CD4-positive, alpha-beta T cell treated with Interleukin-15 for 1 hour (primary cell): ENCODE measurements at places on chromosomes 6 and 20.

DNA sequence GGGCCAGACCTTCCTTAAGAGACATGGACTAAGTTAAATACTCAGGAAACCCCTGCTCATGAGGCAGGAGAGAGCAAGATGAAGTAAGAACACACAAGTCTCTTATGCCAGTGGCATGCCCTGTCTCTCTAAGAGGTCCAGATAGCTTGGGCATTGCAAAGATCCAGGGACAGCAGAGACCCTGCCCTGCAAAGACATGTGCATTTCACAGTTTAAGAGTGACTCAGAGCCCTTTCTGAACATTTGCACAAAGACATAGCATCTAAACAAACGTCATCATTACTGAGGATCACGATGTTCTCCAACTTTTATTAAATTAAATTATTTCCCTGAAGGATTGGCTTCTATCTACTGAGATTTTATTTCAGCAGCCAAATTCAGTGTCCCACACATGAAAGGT lies 230.5 kb upstream of the RIN2 start:
- no peak for DNase-seq

DNA sequence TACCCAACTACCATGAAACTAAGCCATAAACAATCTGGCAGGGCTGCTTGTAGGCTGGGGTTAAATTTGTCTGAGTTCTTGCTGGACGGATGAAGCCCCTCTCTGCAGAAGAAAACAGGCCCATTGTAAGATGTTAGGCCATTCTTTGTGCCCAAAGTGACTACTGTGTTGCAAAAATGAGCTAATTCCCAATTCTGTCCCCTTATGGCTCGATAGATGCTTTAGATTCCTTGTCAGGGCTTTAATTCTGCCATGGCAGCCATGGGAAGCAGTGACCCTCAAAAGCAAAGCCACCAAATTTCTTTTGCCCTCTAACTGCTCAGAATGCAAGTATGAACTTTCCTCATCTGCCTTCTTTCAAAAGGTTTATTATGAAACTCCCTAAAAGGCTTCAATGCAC lies 45.2 kb downstream of the LAMA4 start:
- no peak for DNase-seq

DNA sequence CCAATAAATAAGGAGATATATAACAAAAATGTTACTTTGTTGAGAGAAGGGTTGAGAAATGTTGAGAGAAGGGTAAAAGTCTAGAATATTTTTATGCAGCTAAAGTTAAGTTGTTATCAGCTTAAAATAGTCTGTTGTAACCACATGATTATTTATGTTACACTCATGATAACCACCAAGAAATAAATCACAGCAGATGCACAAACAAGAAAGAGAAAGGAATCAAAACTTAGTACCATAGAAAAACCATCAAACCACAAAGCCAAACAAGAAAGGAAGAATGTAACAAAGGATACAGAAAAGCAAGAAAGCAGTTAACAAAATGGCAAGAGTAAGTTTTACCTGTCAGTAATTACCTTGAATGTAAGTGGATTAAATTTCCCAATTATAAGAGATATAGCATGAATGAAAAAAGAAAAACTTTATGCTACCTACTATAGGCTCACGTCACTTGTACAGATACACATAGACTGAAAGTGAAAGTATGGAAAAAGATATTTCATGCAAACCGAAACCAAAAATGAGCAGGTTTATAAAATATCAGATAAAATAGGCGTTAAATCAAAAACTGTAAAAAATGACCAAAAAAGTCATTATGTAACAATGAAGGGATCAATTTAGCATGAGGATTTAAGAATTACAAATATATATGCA lies 93.6 kb downstream of the STXBP5 start:
- no peak for DNase-seq

GRCh38 chr20:63946986-63947637 lies 9.1 kb downstream of the UCKL1 start:
- no peak for DNase-seq

DNA sequence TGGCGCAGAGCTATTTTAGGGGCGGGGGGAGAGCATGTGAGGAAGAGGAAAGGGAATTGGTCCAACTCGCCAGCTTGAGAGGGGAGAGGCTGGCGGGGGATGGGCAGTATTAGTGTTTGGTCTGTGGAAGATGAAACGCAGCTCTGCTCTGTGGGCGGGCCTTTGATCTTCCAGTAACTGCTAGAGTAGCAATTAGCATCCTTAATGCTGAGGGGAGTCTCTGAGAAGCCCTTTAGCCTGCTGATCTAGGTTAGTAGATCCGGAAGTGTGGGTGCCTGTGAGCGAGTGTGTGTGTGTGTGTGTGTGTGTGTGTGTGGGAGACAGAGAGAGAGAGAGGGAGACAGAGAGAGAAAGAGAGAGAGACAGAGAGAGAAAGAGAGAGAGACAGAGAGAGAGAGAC lies 117.2 kb upstream of the BACH2 start:
- peak; percentile 86 for DNase-seq

GRCh38 chr6:113744861-113745260 lies 112.3 kb upstream of the MARCKS start:
- no peak for DNase-seq

GRCh38 chr6:88238901-88239300 lies 72.8 kb upstream of the CNR1 start:
- DNase-seq = no peak
